H4 (cell line): ENCODE measurements at places on chromosomes 16 and 17. TPM values are rescaled to one million over a fixed set of nuclear protein-coding genes. Genes with fewer than 3 reads are reported as not detected.

The TLE7 gene
- not detected in 2 replicates for total RNA-seq

The ATAD5 gene
- total RNA-seq, result 1.8 and 4.5 TPM in 2 replicates

The HOXB5 gene
- 0.43 TPM in 1 of 2 replicates, not detected in the other for total RNA-seq

The CTU2 gene
- 12.2 and 12.6 TPM in 2 replicates for total RNA-seq

The NDUFB10 gene
- 360 and 447 TPM in 2 replicates for total RNA-seq

The TEX19 gene
- 0.68 and 0.72 TPM in 2 replicates for total RNA-seq

The SLC38A8 gene
- not detected in 2 replicates for total RNA-seq

The DNAH9 gene
- total RNA-seq, result 0.54 TPM in 1 of 2 replicates, not detected in the other

The SDK2 gene
- total RNA-seq, result 0.46 and 1.0 TPM in 2 replicates

The GGT6 gene
- total RNA-seq, result not detected in 2 replicates

DNA sequence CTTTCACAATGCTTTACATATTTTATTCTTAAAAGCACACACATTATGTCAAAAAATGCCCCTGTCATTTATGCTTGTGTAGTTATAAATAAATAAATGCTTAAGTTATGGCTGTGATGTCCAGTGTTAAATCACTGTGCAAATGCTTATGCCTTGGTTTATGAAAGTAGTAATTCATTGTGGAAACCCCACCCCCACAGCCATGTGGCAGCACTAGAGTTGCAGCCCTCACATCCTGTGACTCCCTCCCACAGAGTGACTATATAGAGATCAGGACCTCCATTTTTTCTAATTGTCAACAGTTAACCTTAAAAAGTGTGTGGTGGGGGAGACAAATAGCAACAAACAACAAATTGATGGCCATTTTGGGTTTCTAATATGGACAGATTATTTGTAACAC, 2.4 kb downstream of the SKAP1 start:
- DNase-seq, result no peak

GRCh38 chr17:48905987-48906515, 2.2 kb upstream of the UBE2Z start:
- DNase-seq, result no peak

DNA sequence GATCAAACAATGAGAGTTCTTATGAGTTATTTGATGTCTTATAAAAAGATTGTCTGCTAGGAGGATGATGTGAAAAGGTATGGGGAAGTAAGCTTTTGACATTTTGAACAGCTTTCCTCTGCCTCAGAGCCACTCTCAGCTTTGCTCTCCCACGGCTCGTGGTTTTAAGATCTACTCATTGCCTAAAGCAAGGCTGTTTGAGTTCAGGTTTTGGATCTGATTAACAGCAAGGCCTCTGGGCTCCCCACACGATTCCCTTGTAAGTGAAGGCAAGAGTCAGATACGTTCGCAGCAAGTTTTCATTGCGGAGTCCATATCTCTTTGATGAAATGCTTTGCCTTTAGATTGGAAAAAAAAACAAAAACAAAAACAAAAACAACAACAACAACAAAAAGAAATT, 515.0 kb upstream of the SALL1 start:
- no peak for DNase-seq

GRCh38 chr16:70582280-70582978, 58.8 kb downstream of the SF3B3 start:
- DNase-seq, result peak; percentile 54

DNA sequence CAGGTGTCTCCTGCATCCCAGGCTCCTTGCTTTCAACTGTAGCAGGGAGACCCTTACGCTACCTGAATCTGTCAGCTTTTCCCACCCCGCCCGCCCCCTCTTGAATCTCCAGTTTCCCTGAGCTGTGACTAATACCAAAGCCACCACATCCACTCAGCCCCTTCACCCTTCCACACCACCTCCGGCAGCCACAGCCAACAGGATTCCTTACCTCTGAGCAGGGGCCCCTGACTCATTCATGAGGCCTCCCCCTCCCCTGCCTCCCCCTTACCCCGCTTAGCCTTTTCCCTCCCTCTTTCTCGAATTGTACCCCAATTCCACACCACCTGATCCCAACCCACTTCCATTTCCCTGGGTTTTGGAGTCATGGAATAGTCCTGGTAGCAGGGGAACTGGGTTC, 2.3 kb downstream of the STX1B start:
- DNase-seq, result peak; percentile 42

DNA sequence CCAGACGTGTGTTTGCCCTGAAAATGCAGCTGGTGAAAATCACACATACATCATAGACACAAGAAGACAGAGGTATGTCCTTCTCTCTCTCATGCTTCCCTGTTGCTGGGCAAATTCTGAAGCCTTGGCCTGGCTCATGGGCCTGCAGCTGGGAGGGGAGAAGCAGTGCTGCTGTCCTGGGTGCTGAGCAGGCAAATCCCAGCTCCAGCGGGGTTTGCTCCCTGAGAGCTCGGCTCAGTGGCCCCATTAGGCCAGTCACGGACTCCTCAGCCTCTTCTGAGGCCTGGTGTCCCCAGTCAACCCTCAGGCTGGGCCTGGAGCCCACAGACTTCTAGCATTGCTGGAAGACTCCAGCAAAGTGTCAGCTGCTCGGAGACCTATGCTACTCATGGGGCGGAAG, 11.7 kb downstream of the RHBDL3 start:
- no peak for DNase-seq

- DNase-seq, result no peak
Observed at GRCh38 chr16:87569601-87570571, 32.4 kb upstream of the JPH3 start.

DNA sequence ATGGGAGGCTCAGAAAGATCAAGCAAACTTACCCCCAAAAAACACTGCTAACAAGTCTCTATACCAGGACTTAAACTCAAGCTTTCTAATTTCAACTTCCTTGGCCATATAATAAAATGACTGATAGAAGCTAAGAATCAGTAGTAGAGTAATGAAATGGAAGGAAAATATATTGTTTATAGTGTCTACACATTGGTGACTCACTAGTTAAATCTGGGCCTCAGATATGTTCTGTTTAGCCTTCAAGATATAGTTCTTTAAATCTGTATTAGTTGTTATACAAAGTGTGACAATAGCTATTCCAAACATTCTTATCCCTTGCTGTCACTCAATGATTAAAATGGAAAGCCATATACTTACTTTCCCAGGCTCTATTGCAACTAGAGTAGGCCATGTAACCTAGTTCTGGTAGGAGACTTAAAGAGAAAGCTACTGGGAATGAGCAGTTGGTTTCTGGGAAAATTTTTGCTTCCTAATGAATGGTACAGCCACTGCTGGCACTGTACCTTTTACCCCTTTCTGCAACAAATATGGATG, 18.3 kb downstream of the SSH2 start:
- DNase-seq, result no peak

DNA sequence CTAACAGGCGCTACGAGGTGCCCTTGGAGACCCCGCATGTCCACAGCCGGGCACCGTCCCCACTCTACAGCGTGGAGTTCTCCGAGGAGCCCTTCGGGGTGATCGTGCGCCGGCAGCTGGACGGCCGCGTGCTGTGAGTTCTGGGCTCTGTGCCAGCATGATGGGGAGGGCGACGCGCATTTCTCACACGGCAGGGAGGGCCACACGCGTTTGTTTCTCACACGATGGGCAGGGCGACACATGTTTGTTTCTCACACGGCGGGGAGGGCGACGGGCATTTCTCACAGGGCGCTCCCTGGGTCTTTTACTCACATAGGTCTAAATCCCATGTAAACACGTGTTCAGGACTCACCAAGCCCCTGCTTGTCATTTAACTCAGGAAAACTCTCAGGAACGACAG, 4.4 kb downstream of the GAA start:
- DNase-seq, result no peak

GRCh38 chr17:29677824-29678223, 55.1 kb upstream of the CORO6 start:
- no peak for DNase-seq

DNA sequence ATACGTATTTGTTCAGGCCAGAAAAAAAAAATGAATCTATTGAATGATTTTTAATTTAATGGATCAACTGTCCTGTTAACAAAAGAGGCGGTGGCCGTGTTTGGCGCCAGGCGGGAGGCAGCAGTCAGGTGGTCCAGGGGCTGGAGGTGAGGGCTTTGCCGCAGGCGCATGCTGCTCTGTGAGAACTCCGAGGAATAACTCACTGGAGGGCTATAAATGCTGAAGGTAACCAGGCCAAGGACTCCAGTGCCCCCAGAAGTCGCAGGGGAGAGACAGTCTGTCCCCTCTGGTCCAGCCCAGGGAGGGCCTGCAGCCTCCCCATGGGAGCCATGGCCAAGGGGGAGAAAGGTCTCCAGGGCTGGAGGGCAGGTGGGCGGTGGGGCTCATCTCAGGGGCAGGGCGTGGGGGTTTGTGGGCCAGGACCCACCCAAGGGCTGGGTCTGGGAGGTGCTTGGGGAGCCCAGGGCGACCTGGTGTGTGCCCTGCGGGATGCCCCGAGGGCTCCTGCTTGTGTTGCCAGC, 7.1 kb upstream of the BAHCC1 start:
- DNase-seq, result no peak
